Astrocyte of the spinal cord (primary cell): ENCODE measurements at places on chromosomes 1 and 21.

- DNase-seq, result peak; percentile 53
These were observed 7.1 kb downstream of the RIIAD1 start for GRCh38 chr1:151728151-151729054.

GRCh38 chr21:36852293-36852692 lies 114.2 kb downstream of the HLCS start:
- DNase-seq, result no peak

DNA sequence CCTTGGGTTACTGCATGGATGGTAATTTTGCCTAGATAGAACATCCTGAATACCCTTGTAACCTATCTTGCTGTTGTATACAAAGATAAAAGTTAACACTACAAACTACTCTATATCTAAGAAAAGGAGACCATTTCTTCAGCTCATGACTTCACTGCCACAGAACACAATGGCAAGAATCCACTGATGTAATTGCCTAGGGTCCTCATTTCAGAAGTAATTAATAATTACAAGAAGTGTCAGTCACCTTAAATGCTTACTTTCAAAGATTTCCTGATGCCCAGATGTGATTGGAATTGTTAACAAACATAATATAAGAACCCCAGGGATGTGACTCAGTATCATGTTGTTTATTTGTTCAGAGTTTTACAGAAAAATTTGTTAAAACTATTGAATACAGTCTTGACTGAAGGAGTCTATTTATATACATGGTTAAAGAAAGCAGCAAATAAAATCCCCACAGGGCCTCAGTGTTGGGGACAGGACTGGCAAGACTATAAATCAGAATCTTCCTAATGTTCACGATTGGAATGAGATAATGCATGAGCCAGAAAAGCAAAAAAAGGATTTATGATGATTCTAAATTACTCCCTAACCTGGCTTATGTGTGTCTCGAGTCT lies 83.9 kb downstream of the CRB1 start:
- no peak for DNase-seq

GRCh38 chr1:85798419-85798818 lies 90.2 kb upstream of the ZNHIT6 start:
- no peak for DNase-seq

DNA sequence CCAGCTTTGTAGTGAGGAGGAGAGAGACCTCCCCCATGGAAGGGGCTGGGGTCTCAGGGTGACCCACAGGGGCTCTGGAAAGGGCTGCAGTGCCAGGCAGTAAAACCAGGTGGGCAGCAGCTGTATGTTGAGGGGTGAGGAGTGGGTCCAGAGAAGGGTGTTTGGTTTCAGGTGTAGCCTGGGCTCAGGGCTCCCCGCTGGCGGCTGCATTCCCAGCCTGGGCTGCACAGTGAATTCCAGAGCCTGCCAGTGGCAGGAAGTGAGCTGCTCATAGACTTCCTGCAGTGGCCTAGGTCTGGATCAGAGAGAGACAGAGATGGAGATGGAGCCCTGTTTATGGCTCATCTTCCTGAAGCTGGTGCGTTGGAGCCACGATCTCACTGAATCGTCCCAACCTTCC lies 356.4 kb downstream of the PTPRU start:
- no peak for DNase-seq

- no peak for DNase-seq
These were observed 72.8 kb downstream of the S100B start for GRCh38 chr21:46532080-46532479.

GRCh38 chr1:235887676-235888075 lies 21.0 kb upstream of the LYST start:
- no peak for DNase-seq
